ENCODE measurements at places on chromosomes 1 and 21.

DNA sequence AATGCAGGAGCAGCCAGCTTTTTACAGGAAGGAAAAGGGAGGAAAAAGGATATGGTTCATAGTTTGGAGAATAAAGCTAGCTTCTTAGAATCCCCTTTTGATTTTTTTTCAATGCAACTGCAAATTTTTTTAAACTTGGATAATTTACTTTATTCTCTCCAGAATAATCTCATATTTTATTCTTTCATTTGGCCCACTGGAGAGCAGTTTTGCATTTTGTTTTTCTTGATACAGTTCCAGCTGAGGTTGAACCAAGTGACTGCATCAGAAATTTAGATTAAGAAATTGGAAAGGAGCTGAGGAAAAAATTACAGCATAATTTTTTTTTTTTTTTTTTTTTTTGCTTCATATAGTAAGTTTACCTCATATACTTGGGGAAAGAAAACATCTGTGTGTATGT is 22.8 kb downstream of the GABPA start:
- DNase-seq = no peak

DNA sequence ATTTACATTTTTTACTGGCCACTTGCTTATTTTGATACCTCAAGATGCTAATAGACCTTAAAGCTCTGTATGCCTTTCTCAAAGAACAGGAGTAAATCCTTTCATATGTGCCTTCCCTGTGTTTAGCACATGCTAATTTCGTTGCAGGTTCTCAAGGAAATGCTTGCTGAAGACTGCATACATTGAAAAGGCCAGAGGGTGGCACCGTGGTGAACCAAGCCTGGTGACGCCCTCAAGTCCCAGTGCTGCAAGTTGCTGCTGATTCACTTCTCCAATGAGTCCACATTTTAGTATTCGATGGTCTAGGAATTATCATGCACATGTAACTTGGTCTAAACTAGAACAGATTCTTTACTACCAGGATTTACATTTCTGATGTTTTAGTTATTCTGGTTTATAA is 94.1 kb downstream of the CLDN17 start:
- no peak for DNase-seq

DNA sequence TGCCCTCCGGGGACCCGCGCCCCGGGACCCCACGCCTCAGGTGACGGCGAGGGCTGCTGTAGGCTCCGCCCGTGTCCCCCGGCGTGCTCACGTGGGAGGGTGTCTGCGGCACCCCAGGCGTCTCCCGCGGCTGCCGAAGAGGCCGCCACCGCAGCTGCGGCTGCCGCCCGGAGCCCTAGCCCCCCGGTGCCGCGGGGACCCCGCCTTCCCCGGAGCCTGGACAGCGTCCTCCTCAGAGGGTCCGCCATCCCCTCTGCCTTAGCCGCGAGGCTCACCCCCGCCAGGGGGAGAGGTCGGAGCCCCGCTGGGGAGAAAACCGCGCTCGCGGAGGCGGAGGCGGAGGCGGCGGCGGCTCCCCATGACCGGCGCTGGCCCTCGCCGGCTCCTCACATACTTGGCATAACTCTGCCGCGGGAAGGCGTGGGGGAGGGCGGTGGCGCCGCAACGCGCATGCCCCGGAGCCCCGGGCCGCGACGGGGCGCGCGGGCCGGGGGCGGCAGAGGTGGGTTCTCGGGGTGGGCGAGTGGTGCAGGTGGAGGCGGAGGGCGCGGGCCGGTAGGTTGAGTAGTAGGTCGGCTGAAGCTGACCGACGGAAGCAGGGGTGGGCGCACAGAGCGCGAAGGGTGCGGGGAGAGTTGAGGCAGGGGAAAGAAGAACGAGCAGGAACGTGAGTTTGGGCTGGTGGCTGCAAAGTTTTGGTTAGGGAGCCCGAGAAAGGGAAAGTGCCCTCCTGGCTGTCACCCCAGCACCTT is 700 bp upstream of the SYDE2 start:
- peak; percentile 32 for DNase-seq

DNA sequence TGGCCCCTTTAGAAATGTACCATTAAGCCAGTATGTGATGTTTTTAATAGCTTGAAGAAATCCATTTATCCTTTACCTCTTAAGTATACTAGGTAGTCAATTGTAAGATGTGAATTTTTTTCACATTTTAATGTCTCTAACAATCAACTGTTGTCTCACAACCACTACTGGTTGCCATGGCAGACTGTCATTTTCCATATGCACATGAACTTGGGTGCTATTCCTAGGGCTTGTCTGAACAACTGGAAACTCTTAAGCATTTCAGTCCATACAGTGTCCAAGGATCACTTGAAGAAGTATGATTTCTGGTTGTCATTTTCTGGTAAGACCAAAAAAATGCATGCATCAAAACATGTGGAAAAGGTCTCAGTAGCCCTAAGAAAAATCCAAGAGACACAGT is 315.1 kb downstream of the HHIPL2 start:
- DNase-seq = no peak

DNA sequence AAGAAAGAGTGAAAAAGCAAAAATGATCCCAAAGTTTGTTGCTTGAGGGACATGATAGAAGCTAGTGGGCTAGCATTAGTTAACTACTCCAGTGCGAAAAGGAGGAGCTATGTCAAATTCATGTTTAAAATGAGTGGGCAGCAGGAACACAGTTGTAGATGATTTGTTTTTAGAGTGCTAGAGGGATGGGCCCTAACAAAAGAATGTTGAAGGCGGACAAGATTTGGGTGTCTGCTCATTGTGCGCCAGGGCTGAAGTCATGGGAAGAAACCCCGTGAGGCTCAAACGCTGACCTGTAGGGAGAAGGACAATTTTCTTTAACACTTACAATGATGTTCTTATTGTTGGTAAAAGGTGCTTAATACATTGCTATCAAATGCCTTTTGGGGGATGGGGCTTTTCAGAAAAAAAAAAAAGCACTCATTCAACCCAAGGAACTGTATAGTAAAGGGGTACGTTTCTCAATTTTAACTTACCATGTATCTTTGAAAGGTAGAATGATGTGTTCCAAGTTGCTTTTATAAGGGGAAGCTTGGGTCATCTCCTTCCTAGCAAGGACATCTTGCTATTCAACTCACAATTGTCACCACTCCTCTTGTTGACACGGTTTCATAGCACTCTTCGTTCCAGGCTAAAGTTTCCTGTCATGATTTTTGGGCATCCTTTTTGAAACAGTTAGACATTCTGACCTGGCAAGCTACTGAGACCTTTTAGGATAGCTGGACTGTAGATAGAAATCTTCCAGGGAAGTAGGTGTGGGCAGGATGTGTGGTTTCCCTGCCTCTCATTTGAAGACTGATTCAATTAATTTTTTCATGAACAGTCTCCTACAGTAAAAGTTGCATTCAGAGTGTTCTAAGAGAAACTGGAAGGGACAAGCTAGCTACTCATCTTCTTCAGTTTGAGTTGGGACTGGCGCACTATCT is 53.0 kb upstream of the CNN3 start:
- no peak for DNase-seq

DNA sequence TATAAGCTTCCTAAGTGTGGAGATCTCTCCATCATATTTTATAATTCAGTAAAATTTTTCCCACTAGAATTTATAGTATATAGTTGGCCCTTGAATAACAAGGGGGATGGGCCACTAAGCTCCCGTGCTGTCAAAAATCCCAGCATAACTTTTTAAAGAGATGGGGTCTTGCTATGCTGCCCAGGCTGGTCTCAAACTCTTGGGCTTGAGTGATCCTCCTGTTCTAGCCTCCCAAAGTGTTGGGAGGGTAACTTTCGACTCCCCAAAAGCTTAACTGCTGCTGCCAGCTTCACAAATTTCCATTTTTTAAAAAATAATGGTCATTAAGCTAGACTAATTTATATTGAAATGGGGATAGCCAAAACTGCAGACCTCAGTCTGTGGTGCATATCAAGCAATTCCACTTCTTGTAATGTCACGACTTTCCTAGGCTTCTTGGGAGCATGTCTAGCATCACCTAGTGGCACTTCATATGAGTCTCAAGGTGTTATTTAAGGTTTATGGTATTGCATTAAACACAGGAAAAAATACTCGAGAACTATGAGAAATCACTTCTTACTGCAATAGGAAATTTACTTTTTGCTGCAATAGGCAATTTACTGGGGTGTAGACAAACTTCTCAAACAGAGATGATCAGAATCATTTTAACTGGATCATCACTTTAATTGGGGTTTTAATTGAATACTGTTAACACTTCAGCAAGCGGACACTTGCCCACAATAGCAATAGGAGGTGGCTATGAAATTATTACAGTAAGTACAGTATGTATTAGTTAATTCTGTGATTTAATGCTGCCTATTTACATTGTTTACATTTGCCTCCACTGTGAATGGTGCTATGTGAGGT is 19.3 kb upstream of the ACTA1 start:
- no peak for DNase-seq

DNA sequence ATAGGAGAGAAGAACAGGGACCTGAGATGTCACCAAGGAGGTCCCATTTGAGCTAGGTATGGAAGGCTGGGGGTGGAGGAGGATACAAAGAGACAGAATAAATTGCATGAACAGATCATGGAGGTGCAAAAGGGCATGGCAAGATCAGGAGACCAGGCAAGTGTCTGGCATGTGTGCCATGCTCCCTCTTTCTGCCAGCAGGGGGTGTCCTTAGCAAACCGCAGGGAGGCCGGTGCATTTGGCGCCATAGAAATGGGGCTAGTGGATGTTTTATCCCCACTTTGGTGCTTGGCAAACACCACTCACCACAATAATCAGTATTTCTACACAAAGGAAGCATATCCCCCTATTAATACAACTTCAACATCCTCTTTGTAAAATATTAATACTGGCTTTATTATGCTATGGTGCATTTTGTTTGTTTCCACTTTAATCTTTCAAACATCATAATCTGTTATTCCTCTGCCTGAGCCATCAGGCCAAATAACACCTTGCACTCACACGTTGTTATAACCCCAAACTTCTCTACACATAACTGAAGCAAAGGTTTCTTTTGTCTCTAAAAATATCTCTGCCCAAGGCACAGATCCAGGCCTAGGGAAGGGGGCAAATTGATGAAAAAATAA is 25.9 kb downstream of the S100A6 start:
- peak; percentile 71 for DNase-seq

GRCh38 chr1:153570874-153571273 is 5.2 kb upstream of the S100A2 start:
- no peak for DNase-seq

DNA sequence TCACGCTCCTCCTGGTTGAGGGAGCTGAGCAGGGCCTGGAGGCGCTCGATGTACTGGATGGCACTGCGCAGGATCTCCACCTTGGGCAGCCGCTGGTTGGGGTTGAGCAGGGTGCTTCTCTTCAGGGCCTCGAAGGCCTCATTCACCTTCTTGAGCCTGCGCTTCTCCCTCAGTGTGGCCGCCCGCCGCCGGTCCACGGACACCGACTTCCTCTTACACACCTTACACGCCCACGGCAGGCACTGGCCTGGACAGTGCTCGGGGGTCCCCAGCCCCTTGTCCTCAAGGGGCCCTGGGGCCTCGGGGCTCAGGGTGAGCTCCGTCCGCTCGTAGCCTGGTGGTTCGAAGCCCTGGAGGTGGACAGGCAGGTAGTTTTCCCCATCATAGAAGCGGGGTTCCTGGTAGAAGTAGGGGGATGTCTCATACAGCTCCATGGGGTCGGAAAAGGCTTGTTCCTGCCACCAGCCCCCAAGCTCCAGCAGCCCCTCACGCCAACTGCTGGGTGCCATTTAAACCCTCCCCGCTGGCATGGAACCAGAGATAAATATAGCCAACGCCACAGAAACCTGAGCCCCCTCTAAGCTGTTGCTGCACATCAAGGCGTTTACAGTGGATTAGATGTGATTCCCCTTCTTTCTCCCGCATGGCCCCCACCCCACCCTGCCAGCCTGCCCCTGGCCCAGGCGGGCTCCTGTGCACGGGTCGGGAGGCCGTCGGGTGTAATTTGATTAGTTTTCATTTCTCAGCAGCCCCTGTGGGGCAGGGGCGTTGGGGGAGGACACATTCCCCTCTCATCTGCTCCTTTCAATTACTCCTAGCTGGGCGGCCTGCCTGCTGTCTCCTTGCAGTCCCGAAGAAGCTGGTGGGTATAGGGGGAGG is at the start of gene MYOG:
TSS of gene MYOG (minus strand) at position 485 of the 879 bp plus-strand sequence. CDS start at position 434, 51 bp downstream.
- no peak for DNase-seq

DNA sequence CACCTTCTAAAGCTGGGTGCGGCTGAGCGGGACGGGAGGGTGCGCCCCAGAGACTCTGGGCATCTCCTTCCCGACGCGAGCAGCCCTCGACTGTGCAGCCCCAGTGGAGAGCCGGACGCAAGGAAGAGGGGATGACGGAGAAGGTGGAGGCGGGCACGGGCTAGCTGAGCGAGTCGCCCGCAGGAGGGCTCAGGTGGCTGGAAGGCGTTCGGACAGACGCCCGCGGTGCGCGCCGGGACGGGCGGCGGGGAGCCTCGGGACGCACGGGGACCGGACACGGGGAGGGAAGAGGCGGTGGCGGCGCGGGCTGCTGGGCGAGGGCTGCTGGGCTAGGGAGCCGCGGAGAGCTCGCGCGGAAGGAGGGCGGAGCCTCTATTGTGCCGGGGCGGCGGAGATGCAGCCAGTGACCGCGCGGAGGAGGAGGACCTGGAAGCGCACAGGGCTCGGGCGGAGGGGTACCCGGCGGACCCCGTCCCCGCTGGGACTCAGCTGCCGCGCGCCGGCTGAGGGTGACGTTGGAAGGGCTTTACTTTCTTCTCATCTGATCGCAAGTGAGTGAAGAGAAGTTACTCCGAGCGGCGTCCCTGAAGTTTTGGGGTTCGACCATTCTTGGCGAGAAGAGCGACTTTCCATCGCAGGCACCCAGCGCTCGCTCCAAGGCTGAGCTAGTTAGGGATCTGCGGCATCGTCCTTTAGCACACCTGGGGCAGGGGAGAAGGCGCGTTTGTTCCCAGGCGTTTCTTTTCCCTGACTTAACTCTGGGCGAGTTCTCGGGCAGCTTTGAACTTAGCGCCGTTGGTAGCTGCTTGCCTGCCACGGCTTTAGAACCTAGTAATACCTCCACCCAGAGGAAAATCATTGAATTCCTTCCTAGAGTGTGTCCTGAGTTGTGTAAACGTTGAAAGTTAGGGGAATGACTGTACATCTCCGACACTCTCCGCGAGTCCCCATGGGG is at the start of gene OLFML2B:
TSS of gene OLFML2B (minus strand) at position 323 of the 955 bp plus-strand sequence. CDS start 439 bp downstream, outside the sequence.
- peak; percentile 44 for DNase-seq

GRCh38 chr21:46021978-46022544 is 40.5 kb downstream of the COL6A1 start:
- DNase-seq = no peak

DNA sequence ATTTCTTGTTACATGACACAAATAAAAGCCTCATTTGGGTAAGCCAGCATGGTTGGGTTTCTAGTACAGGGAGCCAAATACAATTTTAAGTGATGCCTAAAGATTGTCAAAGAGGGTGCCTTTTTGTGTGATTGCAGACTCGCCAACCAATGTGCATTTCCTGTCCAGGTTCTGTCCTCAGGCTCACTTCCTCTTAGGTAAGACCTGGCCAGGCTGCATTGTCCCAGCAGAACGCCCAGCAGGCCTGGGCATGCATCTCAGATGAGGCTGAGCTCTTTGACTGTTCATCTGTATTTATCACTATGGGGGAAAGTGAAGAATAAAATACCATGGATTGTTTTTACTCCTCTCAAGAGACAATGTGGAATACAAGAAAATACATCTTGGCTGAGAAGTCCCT is 49.7 kb downstream of the KCNC4 start:
- DNase-seq = no peak

GRCh38 chr1:165915932-165916348 is 88.5 kb downstream of the UCK2 start:
- no peak for DNase-seq

GRCh38 chr1:50262436-50262835 is 153.7 kb downstream of the ELAVL4 start:
- no peak for DNase-seq

All from stimulated activated CD4-positive, alpha-beta T cell treated with anti-CD3 and anti-CD28 coated beads, Interleukin-2, amount 100 ng/mL, for 48 hours (primary cell).